ENCODE measurements at places on chromosomes 16 and 17.

DNA sequence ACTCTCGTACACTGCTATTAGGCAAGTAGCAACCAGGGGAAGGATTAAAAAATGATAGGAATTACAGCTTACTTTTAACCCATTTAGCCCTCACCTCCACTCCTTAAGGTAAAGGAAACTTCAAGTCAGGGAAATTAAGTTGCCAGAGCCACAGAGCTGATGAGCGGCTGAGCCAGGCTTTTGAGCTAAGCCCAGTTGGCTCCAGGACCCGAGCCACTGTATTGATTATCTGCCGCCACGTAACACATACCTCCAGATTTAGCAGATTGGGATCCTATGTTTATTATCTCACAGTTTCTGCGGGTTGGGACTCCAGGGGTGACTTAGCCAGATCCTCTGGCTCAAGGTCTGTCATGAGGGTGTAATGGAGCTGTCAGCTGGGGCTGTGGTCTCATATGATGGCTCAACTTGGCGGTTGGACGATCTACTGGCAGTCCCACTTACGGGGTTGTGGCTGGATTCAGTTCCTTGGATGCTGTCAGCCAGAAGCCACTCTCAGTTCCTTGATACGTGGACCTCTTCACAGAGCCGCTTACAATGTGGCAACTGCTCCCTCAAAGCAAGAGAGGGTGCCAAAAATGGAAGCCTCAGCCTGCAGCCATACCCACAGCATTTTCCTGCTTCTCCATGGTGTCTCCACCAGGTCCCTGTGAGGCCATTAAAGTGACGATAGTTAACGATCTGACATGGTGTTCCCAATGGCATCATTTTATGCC, 57.3 kb downstream of the TMEM186 start:
- no peak for DNase-seq

DNA sequence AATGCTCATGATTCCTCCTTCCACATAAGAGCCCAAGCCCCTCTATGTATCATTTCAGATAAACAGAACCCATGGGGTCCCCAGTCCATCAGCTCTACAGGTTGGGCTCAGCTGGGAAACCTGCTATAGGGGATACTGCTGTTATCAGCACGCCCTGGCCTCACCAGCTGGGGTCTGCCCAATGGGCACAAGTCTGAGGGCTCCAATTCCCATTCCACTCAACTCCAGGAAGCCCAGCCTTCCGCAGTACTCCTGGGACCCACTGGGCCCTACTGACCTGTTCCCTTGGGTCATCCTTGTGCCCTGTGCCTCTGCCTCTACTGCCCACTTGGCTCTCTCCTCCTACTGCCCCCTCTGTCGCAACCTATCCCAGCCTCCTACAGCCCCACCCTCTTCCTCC, 16.2 kb upstream of the XYLT2 start:
- no peak for DNase-seq

- DNase-seq, result peak; percentile 100
Observed at GRCh38 chr16:75305364-75306098, 54.1 kb upstream of the BCAR1 start.

DNA sequence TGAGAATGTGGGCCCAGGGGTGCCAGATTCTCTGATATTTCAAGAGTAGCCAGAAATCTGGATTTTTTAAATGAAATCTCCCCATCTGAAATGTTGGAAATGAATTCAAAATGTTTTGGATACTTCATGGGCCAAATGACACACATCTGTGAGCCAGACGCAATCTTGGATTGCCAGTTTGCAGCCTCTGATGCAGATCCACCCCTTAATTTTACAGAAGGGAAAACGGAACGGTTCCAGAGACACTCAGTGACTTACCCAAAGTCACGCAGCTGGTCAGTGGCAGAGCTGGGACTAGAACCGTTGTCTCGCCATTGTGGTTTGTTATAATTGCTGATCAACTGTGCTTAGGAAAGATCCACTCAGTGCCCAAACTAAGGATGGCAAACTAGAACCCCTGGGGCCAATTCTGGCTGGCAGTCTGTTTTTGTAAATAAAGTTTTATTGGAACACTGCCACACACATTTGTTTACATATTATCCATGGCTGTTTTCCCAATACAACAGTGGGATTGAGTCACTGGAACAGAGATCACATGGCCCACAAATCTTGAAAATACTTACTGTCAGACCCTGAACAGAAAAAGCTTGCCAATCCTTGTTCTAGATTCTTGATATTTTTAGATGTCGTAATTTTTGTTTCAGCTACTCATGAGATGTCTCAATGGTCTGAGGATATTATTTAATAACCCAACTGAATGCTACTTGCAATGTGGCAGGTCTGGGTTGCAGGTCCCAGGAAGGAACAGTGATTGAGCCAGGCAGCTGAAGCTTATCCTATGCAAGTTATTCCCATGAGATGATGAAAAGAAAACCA, 143.8 kb downstream of the AXIN2 start:
- no peak for DNase-seq

GRCh38 chr16:73033271-73033998, 14.5 kb downstream of the ZFHX3 start:
- DNase-seq, result no peak

- DNase-seq, result no peak
Observed at GRCh38 chr16:57689762-57690558, 4.6 kb upstream of the DRC7 start.

GRCh38 chr17:29196769-29197515, 16.7 kb upstream of the MYO18A start:
- no peak for DNase-seq

GRCh38 chr17:82065193-82065637, 389 bp downstream of the DUS1L start:
- DNase-seq, result no peak

DNA sequence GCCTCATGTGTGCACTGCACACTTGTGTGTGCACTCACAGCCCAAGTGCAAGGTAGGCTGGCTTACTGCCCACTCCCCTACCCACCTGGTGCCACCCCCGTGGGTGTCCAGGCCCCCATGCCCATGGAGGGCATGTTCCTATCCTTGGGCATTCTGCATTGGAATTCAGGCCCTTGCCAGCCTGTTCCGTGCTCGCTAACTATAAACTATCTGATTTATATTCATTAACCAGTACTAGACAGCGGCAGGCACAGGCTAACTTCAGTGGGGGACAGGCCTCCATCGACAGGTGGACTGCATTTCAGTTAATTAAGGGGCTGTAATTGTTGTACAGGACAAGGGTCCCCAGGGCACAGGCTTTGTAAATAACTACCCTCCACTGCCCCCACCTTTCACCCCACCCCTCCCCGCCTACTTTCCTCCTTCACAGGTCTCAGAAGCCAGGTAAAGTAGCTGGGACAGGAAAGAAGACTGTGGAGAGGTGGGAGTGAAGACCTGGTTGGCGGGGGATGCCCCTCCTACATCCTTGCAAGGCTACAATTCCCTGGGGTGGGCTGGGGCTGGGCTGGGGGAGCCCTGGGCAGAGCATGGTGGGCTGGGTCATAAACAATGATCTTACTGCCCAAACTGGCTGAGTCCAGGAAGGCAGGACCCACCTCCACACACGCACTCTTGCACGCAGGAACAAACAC, 119.0 kb upstream of the LHX1 start:
- no peak for DNase-seq

- DNase-seq, result no peak
Observed at GRCh38 chr17:81841866-81842265, 7.0 kb upstream of the PPP1R27 start.

- DNase-seq, result no peak
Observed at GRCh38 chr17:40129498-40129897, 7.7 kb downstream of the MSL1 start.

- DNase-seq, result no peak
Observed at GRCh38 chr17:70123193-70123592, 46.1 kb upstream of the KCNJ2 start.

DNA sequence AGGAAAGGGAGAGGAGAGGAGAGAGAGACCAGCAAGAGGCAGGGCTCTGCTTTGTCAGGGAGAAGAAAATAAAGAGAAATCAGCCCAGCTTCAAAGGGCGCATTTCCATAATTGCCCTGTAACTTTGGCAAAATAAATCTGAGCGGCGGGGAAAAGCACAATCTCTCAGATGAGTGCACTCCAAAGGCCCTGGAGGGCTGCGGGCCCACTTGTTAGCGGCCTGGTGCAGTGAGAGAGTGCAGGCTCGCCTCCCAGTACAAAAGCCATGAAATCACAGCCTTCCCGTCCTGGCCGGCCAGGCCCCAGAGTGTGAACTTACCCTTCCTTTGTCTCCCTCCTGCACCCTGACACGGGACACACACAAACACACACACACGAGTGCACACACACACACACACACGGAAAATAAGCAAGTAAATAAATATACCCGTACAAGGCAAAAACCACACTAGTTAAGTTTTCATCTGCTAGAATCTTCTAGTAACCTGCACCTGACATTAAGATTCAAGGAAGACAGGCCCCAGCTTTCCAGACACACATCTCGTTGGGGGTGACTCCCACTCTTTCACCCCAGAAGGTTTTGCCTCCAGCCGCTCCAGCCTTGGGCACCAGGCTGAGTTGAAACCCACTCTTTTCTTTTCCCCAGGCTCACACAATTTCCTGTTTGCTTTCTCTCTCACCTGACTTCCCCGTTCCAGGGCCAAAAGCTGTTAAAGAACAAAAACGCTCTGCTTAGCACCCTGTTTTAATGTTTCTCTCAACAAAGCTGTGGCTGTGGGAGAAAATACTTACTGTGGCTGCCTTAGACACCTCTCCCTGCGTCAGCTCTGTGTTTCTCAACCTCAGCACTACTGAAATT, 8.5 kb downstream of the IRX3 start:
- no peak for DNase-seq

- DNase-seq, result no peak
Observed at GRCh38 chr16:1175566-1176279, 22.8 kb downstream of the CACNA1H start.

DNA sequence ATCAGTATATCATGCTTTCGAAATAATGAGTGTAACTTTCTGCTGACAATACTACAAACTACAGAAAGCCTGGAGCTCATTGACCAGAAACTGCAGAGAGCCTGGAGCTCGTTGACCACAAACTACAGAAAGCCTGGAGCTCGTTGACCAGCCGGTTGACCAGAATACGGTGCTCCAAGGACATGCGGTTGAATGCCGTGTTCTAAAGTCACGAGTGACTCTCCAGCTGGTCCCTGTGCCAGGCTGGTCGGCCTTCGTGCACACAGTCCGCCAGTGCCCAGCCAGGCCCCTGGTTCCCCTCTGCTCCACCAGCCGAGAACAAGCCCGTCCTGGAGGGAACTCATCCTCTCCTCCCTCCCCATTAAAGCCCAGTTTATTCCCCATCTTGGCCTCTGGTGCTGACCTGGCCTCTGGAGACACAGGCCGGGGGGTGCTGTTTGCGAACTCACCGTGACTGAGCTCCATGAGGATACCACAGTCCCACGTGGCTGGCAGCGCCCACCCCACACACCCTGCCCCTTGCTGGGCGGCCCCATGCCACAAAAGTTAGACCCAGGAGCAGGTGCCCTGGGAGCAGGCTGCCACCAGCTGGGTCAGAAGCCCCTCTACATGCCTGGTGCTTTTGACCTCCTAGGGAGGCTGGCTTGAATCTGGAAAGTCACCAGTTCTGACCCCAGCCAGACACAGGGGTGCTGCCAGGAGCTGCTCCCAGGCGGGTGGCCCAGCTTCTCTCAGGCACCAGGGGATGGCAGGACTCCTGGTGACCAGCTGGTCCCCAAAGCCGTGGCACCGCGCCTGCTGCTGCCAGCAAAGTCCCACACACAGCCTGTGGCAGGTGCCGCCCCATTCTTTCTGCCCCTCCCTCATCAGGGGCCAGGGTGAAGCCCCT, 15.5 kb upstream of the CDH15 start:
- DNase-seq, result no peak

DNA sequence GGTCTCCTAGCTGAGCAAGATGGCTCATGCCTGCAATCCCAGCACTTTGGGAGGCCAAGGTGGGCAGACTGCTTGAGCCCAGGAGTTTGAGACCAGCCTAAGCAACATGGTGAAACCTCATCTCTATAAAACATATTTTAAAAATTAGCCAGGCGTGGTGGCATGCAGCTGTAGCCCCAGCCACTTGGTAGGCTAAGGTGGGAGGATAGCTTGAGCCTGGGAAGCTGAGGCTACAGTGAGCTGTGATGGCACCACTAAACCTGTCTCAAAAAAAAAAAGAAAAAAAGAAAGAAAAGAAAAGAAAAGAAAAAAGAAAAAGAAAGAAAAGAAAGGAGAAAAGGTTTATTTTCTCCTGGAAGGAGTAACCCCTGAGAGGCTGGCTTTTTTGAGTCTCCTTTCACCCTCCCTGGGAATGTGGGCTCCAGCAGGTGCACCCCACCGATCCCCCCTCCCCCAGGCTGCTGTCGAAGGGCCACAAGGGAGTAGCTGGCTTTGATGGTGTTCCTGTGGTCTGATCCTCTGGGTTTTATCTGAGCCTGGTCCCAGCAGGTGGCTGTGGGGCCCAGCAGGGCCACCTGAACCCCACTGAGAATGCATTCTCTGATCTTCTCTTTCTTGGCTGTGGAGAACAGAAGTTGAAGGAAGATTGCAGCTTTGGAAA, 29.9 kb upstream of the TNRC6C start:
- DNase-seq, result no peak

GRCh38 chr17:78450696-78451345, 72.4 kb downstream of the PGS1 start:
- DNase-seq, result no peak

Measured in epithelial cell of proximal tubule (primary cell).